ENCODE measurements at places on chromosomes 13 and 19. TPM values are rescaled to one million over a fixed set of nuclear protein-coding genes. Genes with fewer than 3 reads are reported as not detected.

ZNF71 gene
- 8.0 TPM for total RNA-seq

DNA sequence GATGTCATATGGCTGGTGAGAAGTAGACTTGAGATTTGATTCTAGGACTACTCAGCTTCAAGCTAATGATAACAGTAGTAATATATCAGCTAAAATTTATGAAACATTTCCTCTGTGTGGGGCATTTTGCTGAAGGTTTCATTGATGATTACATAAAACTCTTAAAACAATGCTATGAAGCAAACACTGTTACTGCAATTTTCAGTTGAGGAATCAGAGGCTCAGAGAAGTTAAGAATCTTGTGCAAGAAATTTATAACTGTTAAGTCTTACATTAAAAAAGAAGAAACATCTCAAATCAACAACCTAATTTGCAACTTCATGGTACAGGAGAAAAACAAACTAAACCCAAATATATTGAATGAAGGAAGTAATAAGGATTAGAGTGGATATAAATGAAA lies 10.3 kb downstream of the CEACAM8 start:
- no peak for DNase-seq

- DNase-seq = no peak
Observed at GRCh38 chr13:112209266-112209665, 142.3 kb downstream of the SOX1 start.

DNA sequence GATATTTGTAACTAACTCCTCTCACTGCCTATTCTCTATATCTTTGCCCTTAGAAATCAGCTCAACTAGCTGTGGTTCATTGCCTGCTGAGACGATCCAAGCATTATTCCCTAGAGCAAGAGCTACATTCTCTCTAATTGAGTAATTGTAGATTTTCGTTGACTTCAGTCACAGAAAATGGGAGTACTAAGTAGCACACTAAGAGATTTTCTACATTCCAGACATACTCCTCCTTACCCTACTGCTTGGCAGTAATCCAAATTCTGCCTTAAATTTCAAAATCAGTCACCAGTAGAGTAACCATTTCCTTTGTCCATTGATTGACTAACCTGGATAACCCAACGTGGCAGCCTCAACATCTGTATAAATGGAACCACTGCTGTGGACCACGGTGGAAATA lies 1786.8 kb downstream of the SLITRK5 start:
- DNase-seq = no peak

DNA sequence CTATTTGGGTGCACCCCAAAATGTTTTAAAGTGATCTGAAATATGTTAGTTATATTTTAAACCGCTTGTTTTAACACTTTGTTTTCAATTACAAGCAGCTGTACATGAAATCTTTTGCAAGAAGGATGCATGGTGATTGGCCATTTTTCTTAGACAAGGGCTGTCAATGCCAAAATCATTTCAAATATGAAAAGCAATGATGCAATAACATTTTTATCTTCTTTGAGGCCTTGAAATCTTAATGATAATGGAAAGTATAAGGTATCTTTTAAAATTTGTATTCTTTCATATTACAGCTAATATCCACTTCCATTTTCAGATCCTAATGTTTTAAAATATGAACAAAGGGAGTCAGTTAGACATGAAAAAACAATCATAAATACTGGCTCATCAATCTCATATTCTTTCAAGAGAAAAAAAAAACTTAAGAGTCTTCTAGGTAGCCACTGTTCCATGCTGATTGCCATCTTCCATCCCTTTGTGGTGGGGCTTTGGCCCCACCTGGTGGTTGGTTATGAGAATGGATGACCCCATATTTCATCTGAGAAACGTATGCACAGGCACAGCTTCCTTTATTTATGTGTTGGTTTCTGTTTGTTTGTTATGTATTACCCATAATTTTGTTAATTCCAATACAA lies 330.3 kb upstream of the MIR17HG start:
- peak; percentile 63 for DNase-seq

DNA sequence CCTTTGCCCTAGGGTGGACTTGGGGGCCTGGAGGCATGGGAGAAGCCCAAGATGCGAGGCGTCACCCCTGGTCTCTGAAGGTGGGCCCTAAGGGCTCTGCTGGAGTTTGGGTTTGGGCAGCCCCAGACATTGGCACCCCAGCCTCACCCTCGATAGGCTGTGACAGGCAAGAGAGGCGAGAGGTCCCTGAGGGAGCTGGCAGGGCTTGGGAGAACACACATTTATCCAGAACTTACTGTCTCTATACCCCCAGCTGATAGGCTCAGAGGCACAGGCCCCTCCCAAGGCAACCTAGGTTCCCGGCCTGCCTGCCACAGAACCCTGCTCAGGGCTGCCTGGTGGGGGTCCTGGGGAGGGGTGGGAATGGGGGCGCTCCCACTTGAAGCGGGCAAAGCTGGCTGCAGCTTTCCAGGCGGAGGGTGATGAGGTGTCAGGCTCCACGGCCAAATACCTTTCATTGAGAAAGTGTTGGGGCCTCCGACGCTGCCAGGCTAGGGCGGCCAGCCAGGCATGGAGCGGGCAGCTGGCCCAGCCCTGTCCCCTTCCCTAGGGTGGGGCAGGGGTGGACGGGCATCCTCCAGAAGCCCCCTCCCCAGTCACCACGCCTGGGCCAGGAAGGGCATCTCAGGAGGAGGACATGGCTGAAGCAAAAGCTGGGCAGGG lies 9.7 kb downstream of the CILP2 start:
- no peak for DNase-seq

DNA sequence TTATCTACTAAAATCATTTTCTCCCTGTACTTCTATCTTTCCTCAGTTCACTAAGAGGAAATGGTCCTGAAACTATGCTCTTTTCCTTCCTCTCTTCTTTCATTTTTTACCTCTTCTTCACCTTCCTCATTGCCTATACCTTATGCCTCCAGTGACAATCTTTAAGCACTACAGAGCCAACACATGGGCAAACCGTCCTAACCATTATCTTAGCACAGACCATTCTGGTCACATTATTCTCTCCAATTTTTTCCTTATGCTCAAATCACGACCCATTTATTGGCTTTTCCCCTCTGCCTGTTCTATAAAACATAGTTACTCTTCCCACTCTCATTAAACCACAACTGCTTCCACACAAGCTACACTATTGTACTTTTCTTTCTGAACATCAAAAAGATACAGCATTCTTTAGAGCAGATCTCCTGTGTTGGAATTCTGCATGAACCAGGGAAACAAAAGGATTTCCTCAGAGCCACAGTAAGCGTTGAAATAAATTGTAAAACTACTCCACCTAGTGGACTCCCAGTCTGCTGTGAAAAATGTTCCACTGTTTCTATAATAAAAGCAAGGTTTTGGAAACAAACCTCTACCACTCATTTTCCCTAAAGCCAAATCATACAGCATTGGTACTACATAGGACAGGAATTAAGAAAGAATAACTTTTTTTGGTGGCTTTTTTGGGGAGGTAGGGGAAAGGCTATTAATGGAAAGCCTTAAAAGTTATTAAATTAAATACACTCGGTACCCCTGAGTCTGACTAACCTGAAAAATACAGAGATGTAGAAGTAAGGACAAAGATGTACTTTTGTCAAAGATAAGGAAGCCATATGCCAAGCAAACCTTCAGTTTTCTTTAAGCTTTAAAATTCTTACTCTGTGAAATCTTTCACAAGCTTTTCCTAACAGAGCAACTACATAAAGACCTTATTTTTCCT lies 19.5 kb downstream of the NUFIP1 start:
- DNase-seq = no peak

ZNF667 gene
- total RNA-seq = 10.8 TPM

IGFL4 gene
- 0.20 TPM for total RNA-seq

DNA sequence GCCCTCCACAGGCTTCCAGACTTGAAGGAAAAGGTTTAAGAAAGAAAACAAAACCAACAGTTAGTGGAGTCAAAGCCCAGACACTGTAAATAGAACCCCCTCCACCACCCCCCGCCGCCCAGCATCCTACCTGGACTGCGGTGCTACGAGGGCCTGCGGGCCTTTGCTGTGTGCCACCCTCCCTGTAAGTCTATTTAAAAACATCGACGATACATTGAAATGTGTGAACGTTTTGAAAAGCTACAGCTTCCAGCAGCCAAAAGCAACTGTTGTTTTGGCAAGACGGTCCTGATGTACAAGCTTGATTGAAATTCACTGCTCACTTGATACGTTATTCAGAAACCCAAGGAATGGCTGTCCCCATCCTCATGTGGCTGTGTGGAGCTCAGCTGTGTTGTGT lies 6.3 kb upstream of the GARIN5A start:
- no peak for DNase-seq

DNA sequence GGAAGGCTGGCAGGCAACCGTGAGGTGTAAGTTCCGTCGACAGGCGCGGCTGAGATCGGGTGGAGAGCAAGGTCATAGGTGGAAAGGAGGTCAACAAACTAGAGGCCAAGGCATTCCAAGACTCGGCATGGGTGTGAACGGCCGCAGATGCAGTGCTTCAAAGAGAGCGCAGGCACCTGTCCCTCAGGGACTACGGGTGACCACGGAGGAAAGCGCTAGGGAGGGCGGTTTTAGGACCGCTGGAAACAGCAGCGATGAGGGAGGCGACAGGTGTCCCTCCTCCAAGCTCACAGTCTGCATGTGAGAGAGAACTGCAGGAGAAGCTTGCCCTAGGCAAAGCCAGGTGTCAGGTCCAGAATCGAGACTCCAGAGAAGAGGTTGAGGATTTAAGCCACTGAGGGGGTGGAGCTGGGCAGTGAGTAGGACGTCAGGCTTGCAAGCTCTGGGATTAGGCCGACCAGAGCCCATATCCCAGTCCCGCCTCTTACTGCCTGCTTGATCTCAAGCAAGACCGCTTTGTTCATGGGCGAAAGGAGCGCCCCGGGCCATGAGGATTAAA lies 1.6 kb upstream of the MLNR start:
- DNase-seq = peak; percentile 38

- no peak for DNase-seq
Observed at GRCh38 chr19:29672319-29672932, 7.2 kb downstream of the PLEKHF1 start.

DNA sequence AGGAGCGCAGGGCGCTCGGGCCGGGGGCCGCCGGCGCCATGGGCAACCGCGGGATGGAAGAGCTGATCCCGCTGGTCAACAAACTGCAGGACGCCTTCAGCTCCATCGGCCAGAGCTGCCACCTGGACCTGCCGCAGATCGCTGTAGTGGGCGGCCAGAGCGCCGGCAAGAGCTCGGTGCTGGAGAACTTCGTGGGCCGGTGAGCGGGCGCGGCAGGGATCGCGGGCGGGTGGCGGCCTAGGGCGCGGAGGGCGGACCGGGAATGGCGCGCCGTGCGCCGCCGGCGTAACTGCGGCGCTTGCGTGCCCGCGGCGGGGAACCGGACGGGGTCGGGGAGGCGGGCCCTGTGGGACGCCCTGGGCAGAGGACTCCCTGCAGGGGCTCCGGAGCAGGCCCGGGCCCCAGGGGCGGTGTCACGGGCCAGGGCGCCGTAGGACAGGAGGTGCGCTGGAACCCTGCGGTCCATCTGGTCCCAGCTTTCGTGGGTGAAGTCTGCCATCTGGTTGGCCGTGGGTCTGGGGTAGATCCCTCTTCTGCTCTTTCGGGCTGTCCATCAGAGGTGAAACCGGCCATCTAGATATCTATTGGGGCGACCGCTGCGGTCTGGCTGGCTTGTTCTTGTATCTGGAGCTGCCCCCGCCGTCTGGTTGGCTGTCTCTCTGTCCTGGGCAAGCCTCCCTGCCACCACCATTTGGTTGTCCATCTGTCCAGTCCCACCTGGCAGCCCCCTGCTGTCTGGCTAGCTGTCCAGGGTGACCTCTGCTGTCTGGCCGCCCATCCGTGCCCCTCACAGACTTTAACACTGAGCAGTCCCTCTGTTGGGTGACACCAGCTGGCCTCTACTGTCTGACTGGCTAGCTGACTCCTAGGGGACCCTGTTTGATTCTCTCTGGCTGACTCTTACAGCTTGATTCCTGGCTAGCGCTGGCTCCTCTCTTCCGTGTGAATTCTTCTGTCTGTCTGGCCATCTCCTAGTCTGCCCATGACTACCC lies 622 bp downstream of the DNM2 start:
- peak; percentile 38 for DNase-seq

DNA sequence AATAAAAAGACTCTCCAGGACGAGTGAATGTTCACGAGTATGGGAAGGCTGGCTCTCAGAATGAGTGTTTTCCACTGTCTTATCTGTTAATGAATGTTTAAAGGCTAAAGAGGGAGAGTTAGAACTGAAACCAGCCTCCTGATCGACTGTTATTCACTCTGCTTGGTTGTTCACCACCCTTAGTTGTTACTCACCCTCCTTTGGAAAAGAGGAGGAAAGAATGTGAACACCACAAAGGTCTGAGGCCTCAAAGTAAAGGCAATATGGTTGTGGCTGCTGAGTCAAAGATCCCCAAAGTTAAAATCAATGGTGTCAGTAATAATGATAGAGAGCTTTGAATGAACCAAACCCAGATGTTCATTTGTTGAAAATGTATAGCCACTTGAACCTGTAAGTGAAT lies 1793.2 kb upstream of the PCDH20 start:
- DNase-seq = no peak

- DNase-seq = no peak
Observed at GRCh38 chr19:8902520-8902919, 70.3 kb downstream of the MBD3L1 start.

GRCh38 chr13:34751492-34751891 lies 190.6 kb upstream of the NBEA start:
- no peak for DNase-seq

GRCh38 chr19:45876411-45877197 lies 9.3 kb downstream of the IRF2BP1 start:
- peak; percentile 57 for DNase-seq

DNA sequence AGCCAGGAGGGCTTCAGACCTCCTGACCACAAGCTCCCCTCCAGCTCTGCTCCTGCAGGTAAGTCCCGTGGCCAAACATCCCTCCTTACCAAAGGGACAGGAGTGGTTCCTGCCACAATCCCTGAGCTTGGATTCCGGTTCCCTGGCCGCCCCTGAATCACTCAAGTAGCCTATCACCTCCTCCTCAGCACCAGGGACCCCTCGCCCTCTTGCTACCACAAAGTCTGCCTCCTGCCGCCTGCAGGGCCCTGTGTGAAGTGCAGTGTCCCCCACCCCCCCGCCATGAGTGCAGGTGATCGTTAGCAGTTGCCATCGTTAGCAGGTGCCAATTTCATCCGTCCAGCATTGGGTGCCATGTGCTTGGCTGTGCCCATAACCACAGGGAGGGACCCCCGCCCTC lies 40.8 kb upstream of the RANBP3 start:
- peak; percentile 79 for DNase-seq

PSG11 gene
- not detected for total RNA-seq

DNA sequence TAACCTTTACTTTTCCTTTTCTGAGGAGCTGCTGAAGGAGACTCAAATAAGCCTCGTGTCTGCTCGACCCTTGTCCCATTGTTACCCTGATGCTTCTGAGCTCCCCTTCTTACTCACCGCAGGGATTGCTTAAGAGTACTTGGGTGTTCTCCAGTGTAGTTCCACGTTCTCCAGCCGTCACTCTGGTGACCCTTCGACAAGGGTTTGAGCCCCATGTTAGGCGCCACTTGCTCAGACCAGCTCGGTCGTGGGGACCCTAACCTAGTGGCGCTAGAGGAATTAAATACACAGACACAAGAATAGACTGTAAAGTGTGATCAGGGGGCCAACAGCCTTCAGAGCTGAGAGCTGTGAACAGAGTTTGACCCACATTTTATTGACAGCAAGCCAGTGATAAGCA lies 10.3 kb downstream of the ZNF480 start:
- DNase-seq = peak; percentile 35

GRCh38 chr13:107006661-107007060 lies 438.7 kb upstream of the ARGLU1 start:
- no peak for DNase-seq

ATP12A gene
- 2.7 TPM for total RNA-seq

GRCh38 chr19:48900477-48901406 lies 630 bp downstream of the NUCB1 start:
- no peak for DNase-seq

ZNF470 gene
- 6.2 TPM for total RNA-seq

- no peak for DNase-seq
Observed at GRCh38 chr19:12665281-12665573, 1.3 kb downstream of the MAN2B1 start.

OR7A5 gene
- not detected for total RNA-seq

All from WTC11 (cell line).